ENCODE measurements at places on chromosomes 4 and X. TPM values are rescaled to one million over a fixed set of nuclear protein-coding genes. Genes with fewer than 3 reads are reported as not detected.

- no peak for DNase-seq
These were observed 619.5 kb downstream of the EPHA5 start for GRCh38 chr4:65050786-65051185.

DNA sequence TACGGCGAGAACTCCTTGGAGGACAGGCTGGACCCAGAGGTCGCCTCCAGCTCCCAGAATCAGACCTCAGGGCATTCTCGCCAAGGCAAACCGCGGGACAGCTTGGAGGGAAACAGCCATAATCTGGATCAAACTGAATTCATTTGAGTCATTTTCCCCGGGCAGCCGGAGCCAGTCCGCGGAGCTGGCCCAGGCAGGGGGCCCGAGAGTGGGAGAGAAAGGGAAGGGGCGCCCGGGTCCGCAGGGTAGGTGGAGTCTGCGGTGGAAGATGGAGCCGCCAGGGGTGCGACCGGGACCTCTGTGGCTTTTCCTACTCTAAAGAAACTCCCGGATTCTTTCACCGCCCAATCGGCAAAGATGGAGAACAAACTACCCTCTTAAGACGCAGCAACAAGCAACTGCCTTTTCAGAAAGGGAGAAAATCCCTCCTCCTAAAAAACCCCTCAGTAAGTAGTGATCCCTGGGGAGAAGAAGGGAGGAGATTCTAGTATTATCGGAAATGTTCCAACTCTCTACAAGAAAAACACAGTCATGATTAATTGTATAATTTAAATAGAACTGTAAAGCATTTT, 5.2 kb downstream of the NKX3-2 start:
- no peak for DNase-seq

DNA sequence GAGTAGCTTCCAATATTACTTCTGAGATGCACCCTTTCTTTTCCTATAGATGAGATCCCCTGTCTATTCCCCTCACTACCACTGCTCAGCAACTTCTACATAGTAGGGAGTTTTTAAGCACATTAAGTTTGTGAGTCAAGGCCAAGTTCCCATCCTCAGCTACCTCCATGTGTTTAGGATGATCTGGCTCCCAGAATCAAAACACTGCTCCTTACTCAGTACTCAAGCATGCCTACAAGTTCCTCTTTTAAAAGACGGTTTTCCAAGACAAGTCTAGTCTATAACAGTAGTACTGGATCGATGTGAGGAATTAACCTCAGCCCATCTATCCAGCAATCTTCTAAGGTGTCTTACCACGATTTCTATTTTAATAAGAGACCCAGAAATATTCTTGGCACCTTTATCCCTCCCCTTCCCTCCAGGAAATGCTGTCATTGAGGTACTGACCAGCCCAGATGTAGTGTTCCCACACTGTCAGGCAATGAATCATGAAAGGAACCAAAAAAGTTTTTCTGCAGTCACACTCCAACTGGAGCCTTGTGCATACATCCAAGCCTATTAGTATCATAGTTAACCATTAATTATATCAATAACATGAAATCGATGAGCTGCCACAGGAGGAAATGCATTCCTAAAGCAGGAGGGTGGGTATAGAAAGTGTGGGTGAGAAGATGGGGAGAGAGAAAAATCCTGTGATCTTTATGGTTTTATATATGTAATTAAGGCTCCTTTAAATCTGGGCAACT, 29.6 kb downstream of the AREG start:
- peak; percentile 24 for DNase-seq

DNA sequence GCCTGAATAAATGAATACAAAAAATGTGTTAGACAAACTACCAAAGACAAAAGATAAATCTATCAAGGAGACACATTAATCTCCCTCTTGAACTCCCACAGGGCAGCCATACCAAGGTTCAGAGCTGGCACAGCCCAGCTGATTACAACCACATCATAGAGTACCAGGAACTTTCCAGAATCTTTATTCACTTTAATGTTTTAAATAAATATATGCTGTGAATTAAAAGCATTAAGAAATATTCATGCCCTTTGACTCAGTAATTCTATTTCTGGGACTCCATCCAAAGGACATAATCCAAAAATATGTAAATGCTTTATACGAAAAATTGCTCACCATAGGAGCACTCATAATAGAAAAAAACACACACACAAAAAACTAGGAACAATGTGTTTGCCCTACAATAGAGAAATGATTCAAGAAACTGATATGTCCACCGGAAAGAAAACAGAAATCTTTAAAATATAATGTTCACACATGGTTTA, 126.0 kb downstream of the LDB2 start:
- no peak for DNase-seq

GRCh38 chrX:15943391-15943790, 88.8 kb upstream of the AP1S2 start:
- DNase-seq = no peak

DNA sequence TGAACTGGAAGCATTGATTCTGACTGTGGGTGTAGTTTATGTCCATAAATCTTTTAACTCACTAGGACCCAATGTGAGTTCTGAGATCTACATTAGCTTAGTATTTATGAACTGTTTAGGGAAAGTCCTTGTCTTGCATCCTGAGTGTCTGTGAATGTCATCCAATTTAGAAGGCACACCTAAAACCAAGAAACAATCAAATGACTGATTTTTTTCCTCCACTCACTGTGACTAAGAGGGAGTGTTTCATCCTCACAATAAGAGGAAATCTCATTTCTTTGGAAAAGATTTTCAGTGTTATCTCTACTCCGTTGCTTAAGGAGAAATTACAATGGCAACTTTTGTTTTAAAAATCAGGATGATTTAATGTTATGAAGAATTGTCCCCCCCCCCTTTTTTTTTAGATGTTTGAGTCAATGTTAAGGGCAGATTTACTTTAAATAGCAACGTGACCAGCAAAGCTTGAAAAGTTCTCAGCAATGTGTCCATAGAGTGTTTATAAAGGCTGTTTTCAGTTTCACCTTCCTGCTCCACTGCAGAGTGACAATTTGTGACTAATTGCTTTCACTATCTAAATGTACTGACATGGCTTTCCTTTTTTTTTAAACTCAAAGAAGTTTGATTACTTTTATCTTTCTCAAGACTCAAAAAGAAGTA, 173.0 kb downstream of the SPCS3 start:
- DNase-seq = no peak

DNA sequence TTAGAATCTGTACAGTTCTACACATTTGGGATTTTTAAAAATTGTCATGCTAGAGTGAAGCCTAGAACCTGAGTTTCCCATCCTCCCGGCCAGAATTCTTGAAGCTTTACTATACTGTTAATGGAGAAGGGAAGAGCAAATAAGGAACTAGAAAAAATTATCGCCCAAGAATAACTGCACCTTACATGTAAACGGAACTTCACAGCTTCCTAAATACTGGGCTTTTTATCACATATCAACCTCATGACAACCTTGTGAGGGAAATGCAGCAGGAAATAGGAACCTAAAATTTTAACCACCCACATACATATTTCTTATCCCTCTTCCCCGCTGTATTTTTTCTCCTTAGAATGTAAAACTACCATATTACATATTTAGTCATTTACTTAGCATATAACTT, 19.3 kb downstream of the ARHGEF9 start:
- DNase-seq = no peak

GRCh38 chrX:139930916-139931645, 1.8 kb downstream of the ATP11C start:
- no peak for DNase-seq

GRCh38 chrX:41733939-41734338, 10.0 kb downstream of the GPR82 start:
- no peak for DNase-seq

- DNase-seq = no peak
These were observed 124.5 kb upstream of the GIMD1 start for GRCh38 chr4:106493086-106493485.

DNA sequence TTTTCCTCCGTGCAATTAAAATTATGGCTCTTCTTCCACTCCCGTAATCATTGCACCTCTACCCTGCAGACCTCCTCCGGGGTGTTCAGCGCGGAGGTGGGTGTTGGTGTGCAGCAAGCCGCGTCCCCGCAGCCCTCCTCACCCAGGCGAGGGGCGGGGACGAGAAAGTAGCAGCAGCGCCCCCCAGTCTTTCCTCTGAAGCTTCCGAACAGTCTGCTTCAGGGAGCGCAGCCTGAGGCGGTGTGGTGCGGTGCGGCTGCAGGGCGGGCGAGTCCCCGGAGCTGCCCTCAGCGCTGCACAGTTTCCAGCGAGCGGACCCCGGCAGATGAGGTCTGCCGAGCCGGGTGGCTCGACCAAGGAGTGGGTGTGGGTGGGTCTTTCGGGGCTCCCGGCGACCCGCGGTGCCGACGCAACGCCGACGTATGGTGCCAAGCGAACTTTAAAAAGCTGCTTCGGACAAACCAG, at the start of gene FRAS1:
FRAS1 (plus strand) TSS at position 189 of the 465 bp plus-strand sequence. CDS start 687 bp downstream, outside the sequence.
- peak; percentile 40 for DNase-seq

DNA sequence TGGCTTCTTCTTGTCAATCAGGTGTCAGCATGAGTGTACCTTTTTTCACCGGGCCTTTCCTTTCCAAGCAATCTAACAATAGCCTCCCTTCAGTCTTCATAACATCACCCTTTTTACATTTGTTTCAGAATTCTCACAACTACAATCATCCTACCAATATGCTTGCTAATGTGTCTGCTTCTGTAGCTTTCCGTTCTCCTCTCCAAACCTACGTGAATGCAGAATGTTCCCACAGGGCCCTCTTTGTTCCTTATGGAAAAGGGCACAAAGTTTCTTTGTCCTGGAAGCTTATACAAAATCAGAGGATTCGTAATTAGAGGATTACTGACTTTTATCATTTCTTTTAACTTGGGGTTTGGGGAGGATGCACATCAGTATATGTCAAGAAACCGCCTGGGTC, 461.8 kb downstream of the CENPC start:
- no peak for DNase-seq

DNA sequence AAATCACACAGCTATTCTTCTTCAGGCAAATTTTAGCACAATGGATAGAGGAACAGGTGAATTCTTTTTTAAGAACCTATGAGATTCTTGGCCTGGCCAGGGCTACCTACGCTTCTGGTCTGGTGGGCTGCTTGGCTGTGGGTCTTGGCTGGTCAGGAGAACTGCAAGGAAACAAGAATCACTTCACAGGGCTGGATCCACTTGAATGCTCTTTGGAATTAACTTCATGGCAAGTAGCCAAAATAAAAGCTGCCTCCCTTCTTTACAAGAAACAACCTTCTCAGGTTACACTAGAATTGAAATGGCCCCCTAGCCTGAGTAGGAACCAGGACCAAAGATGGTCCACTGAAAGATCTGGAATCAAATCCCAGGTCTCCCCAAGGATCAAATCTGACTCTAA, 519.1 kb downstream of the IQCM start:
- DNase-seq = no peak

- DNase-seq = no peak
These were observed 890 bp upstream of the NAP1L5 start for GRCh38 chr4:88698519-88698918.

NUP54 gene
- total RNA-seq = 23.5 TPM

SPON2 gene
- total RNA-seq = 52.0 TPM

BMP15 gene
- total RNA-seq = not detected

WDFY3 gene
- 102 TPM for total RNA-seq

NEK1 gene
- total RNA-seq = 13.8 TPM
